ENCODE measurements at places on chromosomes 6 and 20. TPM values are rescaled to one million over a fixed set of nuclear protein-coding genes. Genes with fewer than 3 reads are reported as not detected.

The RIPOR2 gene
- 1.1 TPM for total RNA-seq

The ACSS1 gene
- total RNA-seq: 31.3 TPM

The HMGN3 gene
- total RNA-seq: 19.1 TPM

DNA sequence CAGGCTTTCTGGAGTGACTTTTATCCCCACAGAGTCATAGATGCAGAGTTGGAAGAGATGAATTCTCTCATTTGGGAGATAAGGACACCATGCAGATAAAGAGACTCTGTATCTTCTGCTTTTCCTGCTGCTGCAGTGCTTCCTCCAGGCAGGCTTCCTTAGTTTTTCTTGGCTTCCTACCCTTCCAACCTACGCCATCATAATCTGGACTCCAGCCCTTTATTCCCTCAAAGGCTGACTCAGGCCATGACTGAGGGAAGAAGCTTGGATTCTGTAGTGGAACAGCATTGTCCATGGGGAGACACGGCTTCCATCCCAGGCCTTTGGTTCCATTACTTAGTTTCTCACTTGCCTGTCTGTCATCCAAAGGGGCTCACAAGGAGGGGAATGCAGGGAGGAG is 6.5 kb upstream of the RNF24 start:
- no peaks in the 10 kb centered on the region for H3K27me3 ChIP-seq
- no peaks in the 10 kb centered on the region for H3K36me3 ChIP-seq
- H3K27ac ChIP-seq: no peak overlapping the region

GRCh38 chr20:49858076-49858585 is 45.5 kb downstream of the SLC9A8 start:
- no peak for DNase-seq
- no peak overlapping the region for H3K27ac ChIP-seq
- no peaks in the 10 kb centered on the region for H3K27me3 ChIP-seq
- no peaks in the 10 kb centered on the region for H3K4me1 ChIP-seq
- H3K36me3 ChIP-seq: no peaks in the 10 kb centered on the region

GRCh38 chr6:106226676-106227075 is 98.9 kb downstream of the ATG5 start:
- no peaks in the 10 kb centered on the region for H3K27me3 ChIP-seq
- H3K4me1 ChIP-seq: no peaks in the 10 kb centered on the region
- H3K36me3 ChIP-seq: no peaks in the 10 kb centered on the region
- H3K4me3 ChIP-seq: no peak overlapping the region
- no peak overlapping the region for H3K27ac ChIP-seq

GRCh38 chr6:43292763-43293318 is 5.2 kb upstream of the SLC22A7 start:
- H3K4me1 ChIP-seq: no peaks in the 10 kb centered on the region
- no peaks in the 10 kb centered on the region for H3K36me3 ChIP-seq
- H3K27ac ChIP-seq: no peak overlapping the region

- H3K27me3 ChIP-seq: no peaks in the 10 kb centered on the region
- no peaks in the 10 kb centered on the region for H3K36me3 ChIP-seq
- H3K4me1 ChIP-seq: no peaks in the 10 kb centered on the region
- DNase-seq: no peak
These were observed 108.3 kb downstream of the PSMB1 start for GRCh38 chr6:170444811-170445211.

- DNase-seq: no peak
- no peak overlapping the region for H3K4me3 ChIP-seq
- H3K27ac ChIP-seq: no peak overlapping the region
- no peaks in the 10 kb centered on the region for H3K27me3 ChIP-seq
These were observed 14.3 kb upstream of the SYNDIG1 start for GRCh38 chr20:24455081-24455480.

DNA sequence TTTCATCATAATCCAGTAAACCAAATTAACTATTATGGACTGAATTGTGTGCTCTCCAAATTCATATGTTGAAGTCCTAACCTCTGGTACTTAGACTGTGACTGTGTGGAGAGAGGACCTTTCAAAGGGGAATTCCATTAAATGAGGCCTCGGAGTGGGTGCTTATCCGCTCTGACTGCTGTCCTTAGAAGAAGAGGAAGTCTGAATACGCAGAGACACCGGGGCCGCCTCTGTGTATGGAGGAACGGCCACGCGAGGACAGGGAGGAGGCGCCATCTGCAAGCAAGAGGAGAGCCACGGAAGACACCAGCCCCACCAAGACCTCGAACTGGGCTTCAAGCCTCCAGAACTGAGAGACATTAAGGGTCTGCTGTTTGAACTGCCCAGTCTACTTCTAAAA is 35.6 kb upstream of the RPS6KA2 start:
- H3K36me3 ChIP-seq: no peaks in the 10 kb centered on the region
- no peaks in the 10 kb centered on the region for H3K4me1 ChIP-seq

Data from pancreas (tissue), 10 donors.